ENCODE measurements at places on chromosomes 13 and 19.

DNA sequence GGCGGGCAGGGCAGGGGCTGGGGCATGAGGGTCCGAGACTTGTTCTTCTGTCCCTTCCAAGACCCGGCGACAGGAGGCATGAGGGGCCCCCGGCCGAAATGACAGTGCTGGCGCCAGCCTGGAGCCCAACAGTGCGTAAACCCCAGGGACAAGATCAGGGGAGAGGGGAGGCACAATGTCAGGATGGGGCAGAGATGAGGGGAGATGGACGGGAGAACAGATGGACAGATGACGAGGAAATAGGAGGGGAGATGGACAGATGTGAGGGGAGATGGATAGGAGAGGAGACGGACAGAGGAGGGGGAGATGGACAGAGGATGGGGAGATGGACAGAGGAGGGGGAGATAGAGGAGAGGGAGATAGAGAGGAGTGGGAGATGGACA lies 518 bp downstream of the FLT3LG start:
- DNase-seq, result no peak

DNA sequence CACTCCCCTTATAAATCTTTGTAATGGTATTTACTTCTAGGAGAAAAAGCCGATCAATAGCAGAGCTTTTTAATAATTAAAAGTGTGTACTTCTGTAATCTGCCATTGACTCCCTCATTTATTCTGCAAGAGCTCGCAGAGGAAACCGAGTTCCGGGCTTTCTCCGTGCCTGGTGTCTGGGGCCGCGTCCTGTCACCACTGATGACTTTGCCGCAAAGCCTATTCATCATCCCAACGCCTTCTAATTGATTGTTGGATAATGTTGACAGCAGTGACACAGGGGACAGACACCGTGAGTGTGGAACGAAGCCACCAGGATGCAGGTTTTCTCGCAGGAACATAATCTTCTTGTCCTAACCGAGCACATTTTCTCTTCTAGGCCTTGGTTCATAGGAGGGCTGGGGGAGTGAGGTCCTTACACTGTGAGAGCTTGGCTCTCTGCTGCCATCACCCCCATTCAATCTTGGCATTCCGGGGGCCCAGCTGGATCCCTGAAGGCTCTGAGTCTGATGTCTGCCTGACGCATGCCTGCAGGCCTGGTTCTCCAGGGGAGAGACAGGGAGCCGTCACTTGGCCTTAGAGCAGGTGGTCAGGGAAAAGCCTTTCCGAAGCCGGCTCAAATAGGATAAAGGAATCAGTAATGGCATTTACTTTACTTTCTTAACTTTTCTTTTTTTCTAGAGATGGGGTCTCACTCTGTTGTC lies 110.3 kb downstream of the KDM4B start:
- DNase-seq, result no peak

GRCh38 chr19:38122402-38123093 lies 101.5 kb downstream of the DPF1 start:
- no peak for DNase-seq

GRCh38 chr19:5934774-5935472 lies 20.9 kb downstream of the CAPS start:
- peak; percentile 71 for DNase-seq

- DNase-seq, result no peak
Measured at GRCh38 chr19:45450012-45450333, 17.8 kb upstream of the FOSB start.

- DNase-seq, result peak; percentile 64
Measured at GRCh38 chr13:44470638-44471562, 97.3 kb downstream of the SERP2 start.

- no peak for DNase-seq
Measured at GRCh38 chr13:40087091-40088002, 431.9 kb downstream of the COG6 start.

GRCh38 chr13:103568314-103568713 lies 502.1 kb upstream of the SLC10A2 start:
- DNase-seq, result no peak

All from fibroblast of pulmonary artery (primary cell).